SK-N-SH (cell line): ENCODE measurements at places on chromosomes 12 and 14.

DNA sequence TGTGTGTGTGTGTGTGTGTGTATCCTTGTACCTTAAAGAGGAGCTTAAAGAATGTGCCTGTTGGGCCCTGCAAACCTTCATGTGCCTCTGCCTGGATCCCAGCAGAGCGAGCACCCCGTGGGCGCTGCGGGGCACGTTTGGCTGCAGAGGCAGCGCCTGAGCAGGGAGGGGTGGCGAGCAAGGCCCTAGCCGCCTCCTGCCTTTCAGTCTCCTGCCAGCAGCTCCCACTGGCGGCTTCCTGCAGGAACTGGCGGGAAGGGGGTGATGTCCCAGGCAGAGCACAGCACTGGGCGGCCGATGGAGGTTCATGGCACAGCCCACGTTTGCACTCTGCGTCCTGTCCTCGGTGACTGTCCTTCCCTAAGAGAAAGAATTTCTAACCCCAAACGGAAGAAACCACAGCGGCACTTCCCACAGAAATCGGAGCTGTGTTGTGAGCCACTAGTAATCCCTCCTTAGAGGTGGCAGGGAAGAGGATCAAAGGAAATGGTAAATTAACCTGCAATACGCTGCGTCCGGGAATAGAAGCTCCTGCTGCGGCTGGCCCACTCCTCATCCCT is 19.8 kb downstream of the ZBTB42 start:
- peak; percentile 92 for DNase-seq

DNA sequence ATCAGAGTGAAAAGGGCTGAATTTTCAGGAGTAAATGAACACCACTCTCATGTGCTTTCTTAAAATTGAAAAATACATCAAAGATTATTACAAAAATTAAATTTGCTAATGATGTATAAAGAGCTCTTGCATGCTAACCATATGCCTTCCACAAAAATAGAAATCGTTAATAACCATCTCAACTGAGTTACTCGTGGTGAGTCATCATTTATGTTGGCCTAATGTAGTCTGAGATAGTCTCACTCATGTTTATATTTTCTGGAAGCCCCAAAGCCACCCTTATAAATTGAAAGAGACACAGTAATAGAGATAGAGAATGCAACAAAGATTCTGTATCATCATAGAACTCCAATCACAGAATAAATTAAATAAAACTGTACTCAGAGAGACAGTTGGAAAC is 131.2 kb downstream of the KCNH5 start:
- DNase-seq = peak; percentile 35

DNA sequence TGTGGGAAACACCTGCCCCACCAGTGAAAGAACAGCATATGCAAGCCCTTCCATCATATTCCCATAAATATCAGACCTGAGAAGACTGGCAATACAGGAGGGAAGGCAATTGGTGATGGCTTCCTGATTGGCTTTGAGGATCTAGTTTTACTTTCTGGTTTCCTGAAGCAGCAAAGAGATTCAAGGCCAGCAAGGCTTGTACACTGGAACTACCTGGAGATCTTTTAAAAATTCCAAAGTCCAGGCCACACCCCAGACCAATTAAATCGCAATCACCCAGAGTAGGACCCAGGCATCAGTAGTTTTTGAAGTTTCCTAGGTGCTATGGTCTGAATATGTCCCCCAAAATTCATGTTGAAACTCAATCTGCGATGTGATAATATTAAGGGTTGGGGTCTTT is 2.9 kb upstream of the TEP1 start:
- DNase-seq = no peak

DNA sequence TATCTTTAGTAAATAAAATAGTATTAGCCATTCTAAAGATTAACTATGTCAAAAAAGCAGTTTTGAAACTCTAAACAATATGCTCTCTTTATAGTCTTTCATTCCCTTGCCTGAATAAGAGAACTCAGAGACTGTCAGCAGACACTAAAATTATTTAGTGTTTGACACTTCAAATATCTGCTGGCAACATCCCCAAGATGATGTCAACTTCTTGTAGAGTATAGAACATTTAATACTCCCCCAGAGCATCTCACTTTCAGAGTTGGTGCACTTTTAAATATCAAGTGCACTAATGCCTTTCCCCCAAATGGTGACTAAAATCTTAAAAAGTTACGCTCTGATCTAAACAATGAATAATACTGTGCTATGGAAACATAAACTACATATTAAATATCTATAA is 374.9 kb downstream of the SLC6A15 start:
- no peak for DNase-seq

- DNase-seq = no peak
These were observed 10.0 kb upstream of the KLC1 start for GRCh38 chr14:103619057-103619456.

DNA sequence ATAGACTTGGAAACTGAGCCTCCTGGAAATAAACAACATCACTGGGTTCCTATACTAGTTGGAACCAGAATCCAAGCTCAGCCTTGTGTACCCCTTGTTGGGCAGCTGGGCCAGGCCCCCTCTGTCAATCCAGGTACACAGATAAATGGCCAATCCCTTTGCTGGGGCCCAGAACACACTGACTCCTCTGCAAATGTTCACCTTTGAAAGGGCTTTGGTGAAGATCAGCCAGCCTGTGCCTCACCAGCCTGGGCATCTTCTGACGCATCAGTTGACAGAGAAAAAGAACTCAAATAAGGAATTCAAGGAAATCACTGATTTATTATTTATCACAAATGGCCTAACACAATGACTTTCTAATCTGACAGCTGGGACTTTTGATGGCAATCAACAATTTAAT is 1090.2 kb downstream of the BCL11B start:
- DNase-seq = no peak

- DNase-seq = no peak
These were observed 7.1 kb downstream of the PGAM5 start for GRCh38 chr12:132717531-132718387.

- no peak for DNase-seq
These were observed 68.7 kb upstream of the PTCSC3 start for GRCh38 chr14:36245223-36245622.

- peak; percentile 19 for DNase-seq
These were observed 358.6 kb downstream of the DUSP6 start for GRCh38 chr12:88993651-88994050.

DNA sequence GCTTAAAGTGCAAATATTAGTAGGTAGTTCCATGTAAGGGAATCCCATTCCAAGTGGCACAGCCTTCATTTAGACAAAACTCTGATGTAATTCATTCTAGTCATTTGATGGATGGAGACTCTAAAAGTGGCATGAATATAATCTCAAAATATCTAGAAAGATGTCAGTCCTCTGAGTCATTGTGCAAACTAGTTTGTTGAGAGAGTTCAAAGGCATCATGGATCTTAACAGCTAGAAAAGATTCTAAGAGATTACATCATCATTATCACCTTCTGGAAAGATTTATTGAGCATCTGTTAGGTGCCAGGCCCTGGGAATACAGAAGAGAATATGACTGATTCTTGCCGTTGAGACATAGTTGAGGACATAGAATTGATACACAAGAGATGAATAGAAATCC is 30.7 kb downstream of the CRADD start:
- DNase-seq = no peak

- peak; percentile 39 for DNase-seq
These were observed 144.2 kb upstream of the FRMD6 start for GRCh38 chr14:51507511-51507905.

- no peak for DNase-seq
These were observed 476.4 kb downstream of the SOX5 start for GRCh38 chr12:23473071-23473470.

- no peak for DNase-seq
These were observed 187.8 kb upstream of the AMIGO2 start for GRCh38 chr12:47267571-47267970.

DNA sequence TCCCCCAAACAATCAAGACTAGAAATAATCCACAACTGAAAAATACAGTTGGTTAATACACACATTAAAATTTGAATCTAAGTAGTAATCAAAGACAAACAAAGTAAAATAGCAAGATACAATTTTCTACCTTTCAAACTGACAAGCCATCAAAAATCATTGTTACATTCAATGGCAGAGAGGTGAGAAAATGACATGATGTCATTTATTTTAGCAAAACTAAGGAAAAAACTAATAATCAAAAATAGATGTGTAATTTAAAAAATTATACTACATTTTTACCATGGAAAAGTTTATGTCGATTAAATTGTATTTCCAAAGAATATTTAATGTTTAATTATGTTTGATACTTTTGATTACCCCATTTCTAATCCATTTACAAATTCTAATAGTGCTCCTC is 59.7 kb downstream of the NOVA1 start:
- DNase-seq = no peak

DNA sequence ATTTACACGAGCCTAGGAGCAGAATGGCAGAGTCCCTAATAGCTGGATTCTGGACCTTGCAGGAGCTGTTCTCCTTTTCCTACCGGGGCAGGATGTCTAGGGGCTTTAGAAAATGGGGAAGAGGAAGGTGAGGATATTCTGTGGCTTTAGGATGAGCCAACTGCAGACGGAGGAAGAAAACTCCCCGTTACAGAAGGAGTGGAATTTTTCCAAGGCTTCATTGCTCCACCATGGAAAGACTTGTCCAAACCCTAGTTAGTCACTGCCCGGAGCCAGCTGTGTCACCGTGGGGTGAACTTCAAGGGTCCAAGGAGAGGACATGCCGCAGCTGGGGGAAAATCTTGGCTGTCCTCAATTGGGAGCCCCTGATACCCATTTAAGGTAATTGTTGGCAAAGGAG is 41.6 kb downstream of the FOS start:
- DNase-seq = no peak

DNA sequence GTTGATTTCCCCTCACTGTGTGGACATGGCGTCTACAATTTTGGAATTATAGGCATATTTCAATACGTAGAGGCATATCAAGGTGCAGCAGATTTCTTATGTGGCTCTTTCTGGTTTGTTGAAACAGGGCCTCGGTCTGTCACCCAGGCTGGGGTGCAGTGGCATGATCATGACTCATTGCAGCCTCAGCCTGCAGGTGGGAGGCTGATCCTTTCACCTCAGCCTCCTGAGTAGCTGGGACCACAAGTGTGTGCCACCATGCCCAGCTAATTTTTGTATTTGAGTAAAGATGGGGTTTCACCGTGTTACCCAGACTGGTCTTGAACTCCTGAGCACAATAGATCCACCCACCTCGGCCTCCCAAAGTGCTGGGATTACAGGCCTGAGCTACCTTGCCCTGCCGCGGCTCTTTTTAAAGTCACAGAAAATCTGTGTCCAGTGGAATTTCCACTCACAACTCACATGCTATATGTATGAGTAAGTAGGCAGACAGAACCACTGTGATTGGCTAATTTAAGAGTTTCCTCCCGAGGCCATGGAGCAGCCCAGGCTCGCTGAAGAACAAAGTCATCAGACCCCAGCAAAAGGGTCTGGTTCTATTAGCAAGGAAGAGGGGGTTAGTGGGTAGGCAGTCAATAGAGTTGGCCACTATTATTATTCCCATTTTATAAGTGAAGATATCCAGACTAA is 9.1 kb downstream of the GNG2 start:
- no peak for DNase-seq

- no peak for DNase-seq
These were observed 32.8 kb upstream of the DEGS2 start for GRCh38 chr14:100192250-100192671.
